ENCODE measurements at places on chromosomes 5 and 9.

DNA sequence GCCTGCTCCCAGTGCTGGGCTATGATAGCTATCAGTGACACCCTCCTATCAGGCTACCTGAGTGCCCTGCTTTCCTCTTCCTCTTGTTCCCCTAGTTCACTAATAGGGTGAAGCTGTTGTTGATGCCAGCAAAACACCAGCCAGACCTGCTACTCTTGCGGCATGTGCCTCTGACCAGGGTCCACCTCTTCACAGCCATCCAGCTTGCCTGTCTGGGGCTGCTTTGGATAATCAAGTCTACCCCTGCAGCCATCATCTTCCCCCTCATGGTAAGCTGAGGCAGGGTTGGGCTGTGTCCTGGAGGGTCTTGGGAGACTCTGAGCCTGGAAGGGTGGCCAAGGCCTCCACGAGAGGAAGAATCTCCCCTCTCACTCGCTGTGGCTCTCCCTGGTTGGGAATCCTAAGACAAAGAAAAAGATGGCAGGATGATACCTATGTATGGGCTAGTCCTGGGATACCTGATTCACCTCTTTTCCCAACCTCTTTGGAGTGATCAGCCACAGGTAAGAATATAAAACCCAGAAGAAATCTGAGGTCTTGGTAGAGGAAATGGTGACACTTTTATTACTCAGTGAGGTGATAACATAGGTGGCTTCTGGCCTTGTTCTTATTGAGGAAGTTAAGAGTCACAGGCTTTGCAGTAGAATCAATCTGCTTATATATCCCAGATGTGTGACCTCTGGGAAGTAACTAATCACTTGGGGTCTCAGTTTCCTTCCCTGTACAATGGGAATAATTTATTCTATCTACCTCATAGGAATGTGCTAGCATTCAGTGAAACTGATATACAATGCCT lies 11.6 kb downstream of the SLC4A9 start:
- no peak for DNase-seq
- no peaks in the 10 kb centered on the region for H3K36me3 ChIP-seq
- peaks cover 4% of the 10 kb centered on the region for H3K4me1 ChIP-seq
- H3K27me3 ChIP-seq = no peaks in the 10 kb centered on the region

DNA sequence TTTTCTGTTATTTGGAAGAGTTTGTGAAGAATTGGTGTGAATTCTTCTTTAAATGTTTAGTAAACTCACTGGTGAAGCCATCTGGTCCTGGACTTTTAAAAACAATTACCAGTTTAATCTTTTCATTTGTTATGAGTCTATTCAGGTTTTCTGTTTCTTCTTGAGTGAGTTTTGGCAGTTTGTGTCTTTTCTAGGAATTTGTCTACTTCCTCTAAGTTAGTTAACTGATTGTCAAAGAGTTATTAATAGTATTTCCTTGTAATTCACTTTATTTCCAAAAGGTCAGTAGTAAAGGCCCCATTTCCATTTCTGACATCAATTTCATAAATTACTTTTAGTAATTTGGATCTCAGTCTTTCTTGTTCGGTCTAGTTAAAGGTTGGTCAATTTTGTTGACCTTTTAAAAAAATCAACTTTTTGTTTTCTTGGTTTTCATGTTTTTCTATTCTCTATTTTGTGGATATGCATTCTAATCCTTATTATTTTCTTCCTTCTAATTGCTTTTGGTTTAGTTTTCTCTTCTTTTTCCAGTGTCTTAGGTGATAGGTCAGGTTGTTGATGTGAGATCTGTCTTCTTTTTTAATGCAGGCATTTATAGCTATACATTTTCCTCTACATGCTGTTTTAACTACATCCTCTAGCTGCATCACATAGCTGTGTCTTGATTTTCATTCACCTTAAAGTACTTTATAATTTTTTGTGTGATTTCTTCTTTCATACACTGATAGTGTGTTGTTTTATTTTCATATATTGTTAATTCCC lies 7.3 kb upstream of the SMIM3 start:
- H3K27ac ChIP-seq = no peak overlapping the region
- H3K27me3 ChIP-seq = peaks cover 37% of the 10 kb centered on the region
- no peak for DNase-seq
- H3K36me3 ChIP-seq = no peaks in the 10 kb centered on the region
- H3K4me1 ChIP-seq = no peaks in the 10 kb centered on the region

DNA sequence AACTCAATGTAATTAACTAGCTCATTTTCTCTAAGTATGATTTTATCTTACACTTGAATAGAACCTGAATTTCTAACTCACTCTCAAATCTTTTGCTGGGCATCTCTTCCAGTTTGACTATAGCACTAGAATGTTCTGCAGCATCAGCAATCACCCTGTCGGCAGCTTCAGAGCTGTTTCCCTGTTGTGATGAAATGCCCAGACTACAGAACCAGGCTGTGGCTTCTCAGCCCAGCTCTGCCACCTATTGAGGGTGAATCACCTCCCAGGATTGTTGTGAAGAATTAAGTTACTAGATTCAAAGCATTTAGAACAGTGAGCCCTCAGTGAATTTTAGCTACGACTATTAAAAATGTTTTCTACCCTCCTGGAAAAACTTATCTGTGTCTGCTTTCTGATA lies 90.4 kb upstream of the ANKRD55 start:
- peaks cover 6% of the 10 kb centered on the region for H3K4me1 ChIP-seq
- no peaks in the 10 kb centered on the region for H3K36me3 ChIP-seq
- no peak for DNase-seq
- H3K27ac ChIP-seq = no peak overlapping the region
- peaks cover 18% of the 10 kb centered on the region for H3K27me3 ChIP-seq

GRCh38 chr5:149216496-149216895 lies 55.2 kb upstream of the AFAP1L1 start:
- H3K27ac ChIP-seq = no peak overlapping the region
- H3K4me1 ChIP-seq = no peaks in the 10 kb centered on the region
- DNase-seq = no peak

DNA sequence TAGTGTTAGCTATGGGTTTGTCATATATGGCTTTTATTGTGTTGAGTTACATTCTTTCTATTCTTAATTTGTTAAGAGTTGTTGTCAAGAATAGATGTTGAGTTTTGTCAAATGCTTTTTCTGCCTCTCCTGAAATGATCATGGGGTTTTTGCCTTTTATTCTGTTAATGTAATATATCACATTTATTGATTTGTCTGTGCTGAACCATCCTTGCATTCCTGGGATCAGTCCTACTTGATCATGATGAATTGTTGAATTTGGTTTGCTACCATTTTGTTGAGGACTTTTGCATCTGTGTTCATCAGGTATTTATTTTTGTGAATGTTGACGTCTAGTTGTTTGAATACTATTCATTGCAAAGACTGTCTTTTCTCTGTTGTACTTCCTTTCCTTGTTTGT lies 23.9 kb downstream of the RIC1 start:
- H3K27me3 ChIP-seq = no peaks in the 10 kb centered on the region
- DNase-seq = no peak
- H3K27ac ChIP-seq = no peak overlapping the region
- peaks cover 15% of the 10 kb centered on the region for H3K36me3 ChIP-seq
- H3K4me1 ChIP-seq = peaks cover 6% of the 10 kb centered on the region

DNA sequence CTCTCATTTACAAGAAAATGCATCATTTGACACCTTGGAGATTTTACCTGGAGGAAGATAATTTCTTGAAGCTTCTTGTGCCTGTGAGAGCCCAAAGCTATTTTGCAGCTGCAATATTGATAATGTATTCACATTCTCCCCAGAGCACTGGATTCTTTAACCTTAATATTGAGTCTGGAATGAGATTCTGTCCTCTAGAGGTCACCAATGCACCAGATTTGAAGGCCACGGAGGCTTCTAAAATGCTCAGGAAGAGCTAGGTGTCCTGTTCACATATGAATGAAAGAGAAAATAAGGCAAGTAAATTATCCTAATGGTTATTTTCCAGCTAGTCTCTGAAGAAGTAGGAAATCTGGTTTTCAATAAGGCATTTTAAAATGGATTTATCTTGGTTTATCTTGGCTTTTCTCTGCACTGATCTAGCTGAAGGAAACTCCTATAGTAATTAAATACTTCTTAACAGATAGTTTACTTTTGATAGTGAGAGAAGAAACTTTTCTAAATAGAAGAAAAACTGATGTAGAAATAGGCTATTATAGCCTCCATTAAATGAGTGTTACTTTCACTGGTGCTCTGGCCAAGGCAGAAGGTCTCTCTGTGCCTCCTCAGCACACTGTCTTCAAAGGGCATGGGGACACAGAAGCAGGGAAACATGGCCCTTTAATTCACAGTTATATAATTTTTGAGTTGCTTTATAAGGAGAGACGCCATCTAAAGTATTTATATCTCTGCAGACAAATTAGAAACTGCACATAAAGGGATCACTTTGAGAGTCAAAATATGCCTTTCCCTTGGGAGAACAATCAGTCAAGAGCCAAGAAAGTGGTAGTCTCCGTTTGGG lies 297.0 kb upstream of the ACTBL2 start:
- H3K27ac ChIP-seq = no peak overlapping the region
- H3K4me1 ChIP-seq = peaks cover 18% of the 10 kb centered on the region
- H3K4me3 ChIP-seq = no peak overlapping the region
- H3K36me3 ChIP-seq = no peaks in the 10 kb centered on the region
- DNase-seq = peak; percentile 32

- no peaks in the 10 kb centered on the region for H3K27me3 ChIP-seq
- H3K4me1 ChIP-seq = peaks cover 6% of the 10 kb centered on the region
- DNase-seq = no peak
- H3K4me3 ChIP-seq = no peak overlapping the region
Observed at GRCh38 chr5:33240558-33240957, 200.2 kb upstream of the TARS1 start.

- H3K4me1 ChIP-seq = 0 out of 2 replicates have a peak, but pooled peaks cover 4% of the 10 kb centered on the region
- no peak overlapping the region for H3K4me3 ChIP-seq
- no peak overlapping the region for H3K27ac ChIP-seq
- DNase-seq = no peak
Observed at GRCh38 chr5:159469496-159470372, 139.4 kb upstream of the IL12B start.
